ENCODE measurements at places on chromosomes 4 and X. TPM values are rescaled to one million over a fixed set of nuclear protein-coding genes. Genes with fewer than 3 reads are reported as not detected.

GRCh38 chr4:123616951-123617461 is 220.4 kb downstream of the SPRY1 start:
- peak; percentile 46 for DNase-seq

Gene HTN1
- not detected for total RNA-seq

Gene PDCL2
- total RNA-seq, result not detected

Gene PRKG2
- 1.4 TPM for total RNA-seq

GRCh38 chrX:149516604-149517003 is 11.5 kb upstream of the IDS start:
- no peak for DNase-seq

GRCh38 chrX:153736071-153736820 is 11.6 kb downstream of the ABCD1 start:
- no peak for DNase-seq

- DNase-seq, result no peak
Measured at GRCh38 chrX:1224954-1225353, 12.5 kb upstream of the CRLF2 start.

GRCh38 chr4:7390336-7390735 is 44.4 kb downstream of the PSAPL1 start:
- DNase-seq, result no peak

DNA sequence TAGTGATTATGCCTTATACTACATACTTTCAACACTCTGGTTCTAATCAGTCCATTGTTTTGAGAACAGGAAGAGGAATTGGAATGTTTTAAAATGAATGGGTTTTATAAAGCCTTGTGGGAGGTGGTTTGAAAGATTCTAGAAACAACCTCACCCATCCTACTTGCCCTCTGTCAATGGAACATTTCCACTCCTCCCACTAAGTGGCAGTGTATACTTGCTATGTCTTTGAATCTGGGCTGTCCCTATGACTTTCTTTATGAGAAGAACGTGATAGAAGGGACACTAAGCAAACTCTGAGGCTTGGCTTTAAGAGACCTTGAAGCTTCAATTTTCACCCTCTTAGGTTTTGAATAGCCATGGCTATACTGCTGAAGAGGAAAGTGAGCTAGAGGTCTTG is 611.2 kb downstream of the PPP4R3C start:
- peak; percentile 8 for DNase-seq

DNA sequence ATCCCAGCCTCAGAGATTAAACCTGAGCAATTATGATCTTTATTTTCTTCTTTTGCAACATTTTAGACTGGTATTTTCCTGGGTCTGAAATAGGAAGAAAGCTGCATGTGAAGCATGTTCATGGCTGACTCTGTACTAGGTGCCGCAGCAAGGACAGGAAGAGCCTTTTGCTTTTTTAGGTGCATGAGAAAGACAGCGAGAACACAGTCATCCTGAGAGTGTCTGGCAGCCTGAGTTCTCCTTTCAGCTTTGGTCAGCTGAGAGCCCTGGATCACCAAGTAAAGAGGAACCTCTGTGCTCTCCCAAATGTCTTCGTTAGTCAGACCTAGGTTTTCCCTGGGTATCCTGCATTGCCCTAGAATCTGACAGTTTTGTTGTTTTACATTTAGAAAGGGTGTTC is 29.8 kb downstream of the FAM149A start:
- no peak for DNase-seq

DNA sequence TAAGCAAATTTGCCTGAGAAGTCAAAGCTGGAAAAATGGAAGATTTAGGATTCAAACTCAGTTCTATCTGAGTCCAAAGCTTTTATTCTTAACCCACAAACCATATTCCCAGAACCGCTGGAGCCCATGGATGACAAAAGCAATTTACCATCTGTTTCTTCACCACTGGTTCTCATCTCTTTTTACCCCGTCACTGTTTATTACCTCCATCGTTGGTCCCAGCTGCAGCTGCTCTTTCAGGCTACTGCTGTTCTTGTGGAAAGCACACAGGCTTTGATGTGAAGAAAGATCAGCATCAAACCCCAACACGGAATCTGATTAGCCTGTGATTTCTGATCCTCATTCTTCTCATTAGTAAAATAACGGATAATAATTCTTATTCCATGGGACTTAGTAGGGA is 9.5 kb downstream of the FBXO8 start:
- DNase-seq, result no peak

Gene GPR143
- 8.2 TPM for total RNA-seq

Gene MUC7
- not detected for total RNA-seq

Gene ERCC6L
- 0.16 TPM for total RNA-seq

Gene CMC4
- total RNA-seq, result 6.6 TPM

DNA sequence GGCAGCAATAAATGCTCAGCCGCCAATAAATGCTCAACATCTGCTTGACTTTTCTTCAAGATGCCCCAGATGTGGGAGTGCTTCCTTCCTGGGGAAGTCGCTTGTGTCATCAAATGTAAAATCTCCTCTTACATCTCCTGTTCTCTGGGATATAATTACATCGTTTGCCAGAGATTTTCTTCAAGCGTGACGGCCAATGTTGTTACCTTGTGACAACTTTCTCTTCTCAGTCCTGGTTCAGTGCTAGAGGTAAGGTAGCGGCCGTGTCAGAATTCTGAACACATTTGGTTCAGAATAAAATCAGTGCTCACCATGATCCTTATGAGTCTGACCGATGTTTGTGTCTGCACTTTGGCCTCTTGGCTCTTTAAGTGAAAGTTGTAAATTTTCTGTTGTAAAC is 102.5 kb downstream of the ASMT start:
- no peak for DNase-seq

DNA sequence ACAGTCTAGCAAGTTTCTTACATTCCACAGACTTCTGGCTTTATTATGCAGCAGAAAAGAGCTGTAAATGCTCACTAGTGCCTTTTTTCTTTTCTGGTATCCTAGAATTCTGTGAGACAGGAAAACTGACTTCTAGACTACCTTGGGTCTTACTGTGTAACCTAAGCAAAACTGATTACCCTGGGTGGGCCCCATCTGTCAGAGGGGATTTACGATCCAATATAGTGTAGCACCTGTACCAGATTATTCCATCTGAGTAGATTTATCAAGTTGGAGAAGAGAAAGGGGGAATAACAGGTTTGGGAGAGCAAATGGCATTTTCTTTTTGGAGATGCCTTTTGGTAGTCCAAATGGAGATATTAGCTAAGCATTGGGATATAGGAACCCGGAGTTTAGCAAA is 46.7 kb downstream of the FSTL5 start:
- no peak for DNase-seq

DNA sequence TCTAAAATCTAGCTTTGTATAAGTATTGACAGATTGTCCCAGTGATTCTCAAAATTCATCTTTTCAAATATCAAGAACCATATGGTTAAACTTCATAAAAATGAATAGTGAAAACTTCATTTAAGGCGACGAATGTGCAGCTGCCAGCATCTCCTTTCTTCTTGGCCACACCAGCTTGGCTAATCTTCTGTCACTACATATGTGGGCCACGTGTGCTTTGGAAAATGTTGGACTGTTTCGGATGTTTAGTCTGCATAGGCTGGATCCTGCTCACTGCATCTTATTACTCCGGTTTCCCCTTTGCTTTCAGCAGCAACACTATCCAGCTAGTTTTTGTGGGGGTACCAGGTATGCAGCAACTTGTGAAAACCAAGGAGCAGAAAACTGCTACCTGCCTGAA is 221.9 kb downstream of the BMPR1B start:
- no peak for DNase-seq

- DNase-seq, result no peak
Measured at GRCh38 chr4:3493720-3494461, 30.8 kb downstream of the DOK7 start.

- DNase-seq, result no peak
Measured at GRCh38 chrX:105882581-105883275, 60.4 kb downstream of the NRK start.

Gene PLP1
- total RNA-seq, result 2.4 TPM

Gene F8
- 41.3 TPM for total RNA-seq

DNA sequence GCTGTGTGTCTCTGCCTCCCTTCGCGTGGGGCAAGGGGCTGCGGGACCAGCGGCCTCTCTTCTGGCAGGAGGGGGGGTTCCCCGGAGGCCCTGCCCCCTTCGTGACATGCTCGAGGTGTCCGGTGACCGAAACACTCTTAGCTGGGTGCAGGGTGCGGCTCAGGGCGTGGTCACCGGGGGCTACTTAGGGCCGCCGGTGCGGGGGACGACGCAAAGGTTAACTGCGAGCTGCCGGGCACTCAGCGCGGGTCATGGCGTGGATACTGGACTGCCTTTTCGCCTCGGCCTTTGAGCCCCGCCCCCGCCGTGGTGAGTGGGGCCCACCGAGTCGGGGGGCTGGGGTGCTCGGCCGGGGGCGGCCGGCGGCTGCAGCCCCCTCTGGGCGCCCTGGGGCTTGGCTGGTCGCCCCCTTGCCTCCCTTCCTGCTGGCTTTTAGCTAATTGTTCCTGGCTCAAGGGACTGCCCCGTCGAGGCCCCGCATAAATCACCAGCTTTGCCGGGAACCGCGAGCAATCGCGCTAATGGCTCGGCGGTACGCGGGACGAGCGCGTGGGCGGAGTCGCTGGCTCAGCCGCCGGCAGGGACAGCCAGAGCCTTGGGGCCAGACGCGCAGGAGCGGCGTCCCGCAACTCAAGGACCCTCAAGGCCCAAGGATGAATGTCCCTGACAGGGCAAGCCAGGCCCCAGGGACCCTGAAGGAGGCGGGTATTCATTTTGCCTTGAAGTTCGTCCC is at the start of gene ARHGAP36:
Gene ARHGAP36 (plus strand): TSS at position 211 of the 733 bp plus-strand sequence. CDS start 23,320 bp downstream, outside the sequence.
- no peak for DNase-seq

Gene VCX3A
- total RNA-seq, result not detected

Gene PF4V1
- total RNA-seq, result 1.0 TPM

DNA sequence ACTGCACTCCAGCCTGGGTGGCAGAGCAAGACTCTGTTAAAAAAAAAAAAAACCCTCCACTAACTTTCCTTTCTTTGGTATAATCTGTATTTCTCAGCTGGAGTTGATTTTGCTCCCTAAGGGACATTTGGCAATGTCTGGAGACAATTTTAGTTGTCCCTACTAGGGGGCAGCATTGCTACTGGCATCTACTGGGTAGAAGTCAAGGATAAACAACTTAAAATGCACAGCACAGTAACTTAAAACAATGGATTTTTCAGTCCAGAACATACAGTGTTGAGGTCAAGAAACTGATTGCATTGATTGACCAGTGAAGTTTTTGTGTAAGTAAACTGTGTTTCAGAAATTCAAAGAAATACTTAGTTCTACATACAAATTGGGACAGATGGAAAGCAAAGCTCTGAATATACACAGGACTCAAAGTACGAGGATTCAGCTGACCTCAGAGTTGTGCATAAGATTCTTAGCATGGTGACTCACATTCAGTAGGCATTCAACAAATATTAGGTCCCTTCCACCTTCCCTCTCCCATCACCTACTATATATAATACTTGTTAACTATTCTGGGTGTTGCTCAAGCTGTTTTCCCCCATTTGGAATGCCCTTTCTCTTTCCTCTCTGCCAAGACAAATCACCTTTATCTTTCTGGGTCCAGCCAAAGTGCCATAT is 8.8 kb downstream of the DDX53 start:
- DNase-seq, result peak; percentile 21

- DNase-seq, result no peak
Measured at GRCh38 chrX:108217876-108218275, 126.3 kb downstream of the ATG4A start.

- DNase-seq, result no peak
Measured at GRCh38 chr4:137283737-137284136, 248.6 kb downstream of the PCDH18 start.

Gene GYPE
- 0.63 TPM for total RNA-seq

DNA sequence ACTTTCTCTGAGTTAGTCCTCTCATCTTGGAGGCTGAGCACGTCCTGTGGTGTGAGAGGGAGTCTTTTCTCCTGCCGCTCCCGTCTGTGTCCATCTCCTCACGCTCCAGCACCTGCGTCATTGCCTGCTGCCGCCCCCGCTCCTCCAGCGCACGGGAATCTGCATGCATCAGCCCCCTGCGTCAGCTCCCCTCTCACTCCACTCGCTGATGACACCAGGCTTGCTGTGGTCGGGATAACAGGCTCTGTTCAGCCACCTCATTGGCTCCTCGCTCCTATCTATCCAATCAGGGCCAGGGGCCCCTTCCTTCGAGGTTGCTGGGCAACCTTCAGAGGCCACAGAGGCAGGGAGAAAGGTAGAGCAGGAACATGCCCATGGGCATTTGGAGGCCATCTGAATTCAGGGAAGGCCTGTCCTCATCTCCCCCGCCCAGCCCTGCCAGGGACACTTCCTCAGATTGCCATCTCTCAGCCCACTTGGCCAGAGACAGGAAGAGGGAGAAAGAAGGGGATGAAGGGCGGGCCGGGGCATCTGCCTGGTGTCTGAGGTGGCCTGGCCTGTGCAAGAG is 9.3 kb downstream of the ZNF185 start:
- peak; percentile 81 for DNase-seq

DNA sequence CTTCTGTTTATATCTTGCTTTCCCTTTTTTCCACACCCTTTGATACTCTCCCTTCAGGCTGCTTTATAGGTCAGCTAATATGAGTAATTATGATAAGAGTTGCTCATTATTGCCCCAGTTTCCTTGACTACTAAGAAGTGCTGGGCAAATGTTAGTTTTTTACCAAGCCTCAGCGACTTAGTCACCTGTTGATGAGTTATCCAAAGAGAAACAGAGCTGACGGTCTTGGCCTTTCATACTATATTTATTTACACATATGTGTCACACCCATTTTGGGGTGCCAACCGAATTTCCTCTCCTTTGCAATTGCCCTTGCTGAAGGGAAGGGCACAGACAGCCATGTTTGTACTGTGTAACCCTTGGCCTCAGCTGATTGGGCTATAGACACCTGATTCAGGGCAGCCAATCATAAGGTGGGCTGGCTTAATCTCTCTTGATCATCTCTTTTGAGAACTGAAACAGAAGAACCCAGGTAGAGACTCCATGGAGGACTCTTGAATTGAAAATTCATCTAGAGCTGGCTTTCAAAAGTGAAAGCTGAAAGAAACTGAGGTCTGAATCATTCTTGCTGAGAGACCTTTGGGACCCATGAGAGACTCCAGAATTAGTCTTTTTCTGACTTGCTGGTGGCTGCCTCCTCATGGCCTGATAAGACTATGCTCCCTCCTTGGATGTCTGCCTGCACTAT is 111.7 kb upstream of the RPS6KA3 start:
- no peak for DNase-seq

DNA sequence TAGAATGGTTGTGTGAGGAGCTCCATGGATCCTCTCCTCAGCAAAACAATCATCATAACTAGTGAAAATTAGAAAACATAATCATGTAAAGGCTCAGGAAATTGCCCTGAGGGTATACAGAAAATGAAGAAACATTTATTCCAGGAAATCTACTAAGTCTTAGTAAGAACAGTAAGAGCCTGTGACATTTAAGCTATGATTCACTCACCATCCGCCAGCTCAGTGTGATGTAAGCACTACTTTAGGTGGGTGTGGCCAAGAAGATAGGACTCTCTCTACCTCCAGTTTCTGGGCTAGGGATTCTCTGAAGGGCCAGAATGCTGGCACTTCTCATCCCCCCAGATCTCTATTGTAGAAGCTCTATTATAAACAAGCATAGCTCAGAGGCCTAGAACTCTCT is 147.5 kb downstream of the DLG3 start:
- no peak for DNase-seq

Gene NR3C2
- 43.4 TPM for total RNA-seq

- no peak for DNase-seq
Measured at GRCh38 chr4:41822325-41822724, 73.8 kb upstream of the PHOX2B start.

GRCh38 chr4:185540040-185540439 is 4.7 kb upstream of the PDLIM3 start:
- no peak for DNase-seq

Gene TACC3
- total RNA-seq, result 12.2 TPM
